ENCODE measurements at places on chromosomes 3 and 15.

DNA sequence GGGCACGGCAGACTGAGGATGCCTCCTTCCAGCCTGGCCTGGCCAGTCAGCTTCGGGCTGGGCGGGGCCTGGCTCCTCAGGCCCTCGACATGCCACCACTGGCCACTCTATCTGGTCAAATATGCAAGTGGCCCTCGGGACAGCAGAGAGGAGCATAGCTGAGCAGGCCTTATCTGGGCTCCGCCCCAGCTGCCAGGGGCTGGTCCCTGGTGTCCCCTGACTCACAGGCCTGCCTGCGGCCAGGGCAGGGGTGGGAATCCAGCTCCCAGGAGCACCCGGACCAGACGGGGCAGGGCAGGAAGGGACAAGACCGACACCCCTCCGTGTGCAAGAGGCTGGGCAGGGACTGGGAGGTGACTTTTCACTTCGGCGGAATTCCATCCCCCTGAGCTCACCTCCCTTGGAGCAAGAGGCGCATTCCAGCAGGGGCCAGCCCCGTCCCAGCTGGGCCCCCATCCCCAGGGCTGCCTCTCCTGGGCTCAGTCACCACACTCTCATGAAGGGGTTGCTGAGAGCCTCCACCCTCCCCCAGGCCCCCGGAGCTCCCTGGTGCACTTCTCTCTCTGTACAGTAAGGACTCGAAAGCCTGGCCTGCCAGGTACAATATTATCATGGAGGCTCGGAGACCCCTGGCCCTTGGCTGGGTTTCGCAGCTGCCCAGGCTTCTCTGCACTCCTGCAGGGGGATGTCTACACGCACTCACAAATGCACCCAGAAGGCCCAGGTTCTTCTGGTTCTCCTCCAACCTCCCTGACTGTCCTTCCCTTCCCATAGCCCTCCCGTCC lies 29.5 kb downstream of the WNT7A start:
- DNase-seq = peak; percentile 73

GRCh38 chr3:189204167-189204866 lies 32.5 kb downstream of the TPRG1 start:
- DNase-seq = no peak

GRCh38 chr3:189833996-189834395 lies 202.8 kb downstream of the TP63 start:
- peak; percentile 97 for DNase-seq

GRCh38 chr3:72745146-72745999 lies 102.9 kb downstream of the SHQ1 start:
- DNase-seq = no peak

- DNase-seq = peak; percentile 8
These were observed 1037.2 kb downstream of the IGSF11 start for GRCh38 chr3:117997201-117998049.

GRCh38 chr15:68229386-68230156 lies at the start of gene CLN6:
Gene CLN6, minus strand, starts transcription at chr15:68229728. Its CDS starts 144 bp downstream, at chr15:68229584.
- no peak for DNase-seq

DNA sequence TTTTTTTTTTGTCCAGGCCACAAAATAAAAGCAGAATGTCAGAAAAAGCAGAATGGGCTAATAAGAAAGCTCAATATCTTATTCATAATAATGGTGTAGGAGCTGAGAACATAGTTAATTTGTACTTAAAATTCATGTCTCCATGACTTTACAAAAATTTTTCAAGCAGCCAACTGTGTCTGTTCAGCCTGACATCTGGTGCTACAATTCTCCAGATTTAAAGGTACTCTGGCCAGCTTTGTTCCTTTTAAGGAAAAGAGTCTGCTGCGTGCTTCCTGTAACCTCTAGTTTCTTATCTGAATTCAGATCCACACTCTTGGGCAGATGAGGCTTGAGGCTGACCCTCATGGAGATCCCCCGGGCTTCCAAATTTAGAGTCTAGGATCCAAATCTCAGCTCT lies 8.7 kb upstream of the RFX7 start:
- no peak for DNase-seq

GRCh38 chr3:69763458-69763857 lies 24.2 kb downstream of the MITF start:
- DNase-seq = no peak

- DNase-seq = no peak
These were observed 322.8 kb downstream of the ZNF621 start for GRCh38 chr3:40847551-40847992.

DNA sequence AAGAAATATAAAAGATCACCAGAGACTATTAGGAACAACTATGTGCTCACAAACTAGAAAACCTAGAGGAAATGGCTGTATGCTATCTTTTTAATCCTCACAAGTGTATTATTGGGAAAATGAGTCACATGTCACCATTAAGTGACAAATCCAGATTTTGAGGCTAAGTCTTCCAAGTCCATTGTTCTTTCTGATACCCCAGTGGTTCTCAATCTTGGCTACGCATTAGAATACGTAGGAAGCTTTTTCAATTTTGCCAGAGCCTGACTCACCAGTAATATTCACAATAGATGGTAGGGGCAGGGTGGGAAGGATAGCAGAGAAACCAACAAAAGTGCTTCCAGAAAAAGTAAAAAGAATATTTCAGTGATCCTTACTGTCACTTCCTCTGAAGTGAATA lies 117.0 kb downstream of the FILIP1L start:
- DNase-seq = no peak

- DNase-seq = no peak
These were observed 72.9 kb upstream of the NDN start for GRCh38 chr15:23760024-23760423.

DNA sequence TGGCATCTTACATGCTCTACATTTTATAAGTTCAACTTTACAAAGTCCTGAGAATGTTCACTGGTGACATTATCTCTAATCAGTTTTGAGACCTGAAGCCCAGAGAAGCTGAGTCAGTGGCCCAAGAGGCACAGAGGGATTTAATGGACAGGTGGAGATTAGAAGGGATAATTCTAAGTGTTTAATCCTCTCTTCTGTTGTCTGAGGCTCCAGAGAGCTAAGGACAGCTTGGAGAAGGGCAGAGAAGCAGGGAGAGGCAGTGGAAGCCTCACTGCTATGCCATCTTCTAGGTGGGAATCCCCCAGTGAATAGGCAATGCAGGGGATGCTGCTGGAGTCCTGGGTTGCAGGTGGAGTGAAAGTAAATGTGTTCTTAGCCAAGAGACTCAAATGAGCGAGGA lies 369.4 kb upstream of the SLCO3A1 start:
- DNase-seq = no peak

DNA sequence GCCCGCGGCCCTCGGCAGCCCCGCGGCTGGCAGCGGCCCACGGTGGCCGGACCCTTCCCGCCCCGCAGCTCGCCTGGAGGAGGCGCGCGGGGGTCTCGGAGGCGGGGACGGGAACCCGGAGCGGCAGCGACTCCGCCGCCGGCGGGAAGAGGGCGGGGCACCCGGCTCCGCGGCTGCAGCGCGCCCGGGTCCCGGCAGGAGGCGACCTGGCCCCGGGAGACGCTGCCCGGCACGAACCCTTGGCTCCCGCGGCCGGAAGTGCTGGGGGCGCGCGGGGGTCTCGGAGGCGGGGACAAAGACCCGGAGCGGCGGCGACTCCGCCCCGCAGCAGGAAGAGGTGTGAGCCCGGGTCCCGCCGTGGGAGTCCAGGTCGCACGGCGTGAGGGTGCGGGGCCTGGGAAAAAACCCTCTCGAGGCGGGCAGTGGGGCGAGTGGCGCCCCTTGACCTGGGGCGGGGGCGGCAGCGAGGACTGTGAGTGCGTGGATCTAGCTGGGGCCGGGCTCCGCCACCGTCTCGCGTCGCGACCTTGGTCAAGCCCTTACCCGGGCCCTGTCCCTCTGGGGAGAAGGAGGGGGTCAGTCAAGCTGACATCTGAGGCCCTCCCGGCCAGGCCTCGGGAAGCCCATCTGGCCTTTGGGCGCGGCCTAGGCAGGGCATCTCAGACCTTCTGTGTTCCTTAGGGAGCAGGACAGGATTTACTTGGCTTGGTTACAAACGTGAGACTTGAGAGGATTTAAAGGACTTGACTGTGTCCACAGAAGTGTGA lies at the start of gene CIB2:
CIB2 (minus strand) TSS at position 151 of the 767 bp plus-strand sequence. CDS start 230 bp downstream, outside the sequence.
- no peak for DNase-seq

DNA sequence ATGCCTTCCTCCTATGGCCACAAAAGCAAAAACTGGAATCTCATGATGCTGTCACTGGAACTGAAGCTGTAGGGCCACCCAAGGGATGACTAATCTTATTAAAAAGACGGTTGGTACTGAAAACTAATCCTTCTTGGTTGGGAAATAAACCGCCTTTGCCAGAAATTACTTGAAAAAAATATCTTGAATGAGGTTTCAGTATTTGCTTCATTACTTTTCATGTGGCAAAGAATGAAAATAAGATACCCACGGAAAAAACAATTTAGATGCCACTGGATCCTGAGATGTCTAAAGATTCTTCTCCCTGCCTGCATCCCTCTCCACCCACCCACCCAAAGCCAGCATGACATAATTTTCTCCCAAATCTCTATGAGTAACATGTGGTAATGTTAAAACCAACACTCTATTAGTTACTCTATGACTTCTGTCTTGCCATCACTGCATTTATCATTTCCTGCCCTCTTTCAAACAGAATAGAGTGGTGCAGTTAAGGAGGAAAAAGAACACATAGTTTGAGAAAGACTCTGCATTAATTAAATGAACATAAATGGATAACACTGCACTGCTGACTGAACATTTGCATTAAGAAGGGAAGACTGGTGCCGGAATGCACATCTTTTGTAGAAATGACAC lies 111.8 kb upstream of the DPH6 start:
- no peak for DNase-seq

DNA sequence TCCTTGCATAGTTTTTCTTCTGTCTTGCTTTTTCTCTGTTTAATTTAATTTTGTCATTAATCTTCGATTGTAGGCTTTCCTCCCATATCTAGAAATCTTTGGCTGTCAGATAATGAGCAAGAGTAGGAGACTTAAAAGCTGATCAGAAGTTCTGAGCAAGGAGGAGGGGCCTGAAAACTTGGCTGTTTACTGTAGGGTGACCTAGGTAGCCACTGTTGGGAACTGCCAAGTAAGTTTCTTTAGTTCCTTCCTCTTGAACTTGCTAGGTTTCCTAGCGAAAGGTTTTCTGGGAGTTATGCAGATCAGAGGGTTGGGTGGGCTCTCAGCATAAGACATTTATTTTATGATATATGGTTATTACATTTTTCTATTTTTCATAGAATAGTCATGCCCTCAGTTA lies 14.5 kb downstream of the ALPK3 start:
- no peak for DNase-seq

DNA sequence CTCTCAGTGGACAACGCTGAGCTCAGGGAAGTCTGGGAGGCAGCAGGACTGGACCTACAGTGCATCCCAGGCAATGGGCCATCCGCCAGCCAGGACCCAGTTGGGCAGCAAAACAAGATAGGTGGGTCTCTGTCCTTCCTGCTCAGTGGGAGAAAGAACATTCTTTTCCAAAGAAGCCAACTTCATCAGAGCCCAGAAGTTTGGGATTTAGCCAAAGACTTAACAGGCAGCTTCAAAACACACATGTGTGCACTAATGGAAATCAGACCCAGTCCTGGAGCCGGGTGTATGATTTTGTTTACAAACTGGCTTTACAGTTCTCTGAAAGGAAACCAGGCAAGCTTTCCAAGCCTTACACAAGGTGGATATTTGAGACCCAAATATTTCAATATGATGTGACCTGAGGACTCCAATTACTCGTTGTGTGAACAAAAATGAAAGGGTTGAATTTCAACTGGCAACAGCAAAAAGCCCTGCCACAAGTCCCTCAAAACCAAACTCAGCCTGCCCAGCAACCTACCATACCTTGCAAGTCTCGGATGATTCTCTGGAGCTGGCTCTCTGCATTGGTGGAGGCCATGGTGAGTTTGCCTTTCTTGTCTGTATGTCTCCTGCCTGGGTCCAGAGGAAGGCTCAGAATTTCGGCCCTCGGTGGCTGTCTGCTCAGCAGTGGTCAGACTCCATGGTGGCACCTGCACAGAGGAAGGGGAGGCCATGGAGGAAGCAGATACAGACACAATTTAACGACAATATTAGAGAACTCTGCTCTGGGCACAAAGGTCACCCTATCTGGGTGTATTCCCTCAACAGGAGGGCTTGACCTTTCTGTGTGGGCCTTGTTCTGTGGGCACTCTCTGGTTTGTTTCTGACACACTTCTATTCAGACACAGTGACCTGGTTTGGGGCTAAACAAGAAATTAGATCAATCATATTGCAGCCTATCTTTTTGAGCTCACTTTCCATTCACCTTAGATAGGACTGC lies 11.0 kb downstream of the FYCO1 start:
- DNase-seq = no peak

DNA sequence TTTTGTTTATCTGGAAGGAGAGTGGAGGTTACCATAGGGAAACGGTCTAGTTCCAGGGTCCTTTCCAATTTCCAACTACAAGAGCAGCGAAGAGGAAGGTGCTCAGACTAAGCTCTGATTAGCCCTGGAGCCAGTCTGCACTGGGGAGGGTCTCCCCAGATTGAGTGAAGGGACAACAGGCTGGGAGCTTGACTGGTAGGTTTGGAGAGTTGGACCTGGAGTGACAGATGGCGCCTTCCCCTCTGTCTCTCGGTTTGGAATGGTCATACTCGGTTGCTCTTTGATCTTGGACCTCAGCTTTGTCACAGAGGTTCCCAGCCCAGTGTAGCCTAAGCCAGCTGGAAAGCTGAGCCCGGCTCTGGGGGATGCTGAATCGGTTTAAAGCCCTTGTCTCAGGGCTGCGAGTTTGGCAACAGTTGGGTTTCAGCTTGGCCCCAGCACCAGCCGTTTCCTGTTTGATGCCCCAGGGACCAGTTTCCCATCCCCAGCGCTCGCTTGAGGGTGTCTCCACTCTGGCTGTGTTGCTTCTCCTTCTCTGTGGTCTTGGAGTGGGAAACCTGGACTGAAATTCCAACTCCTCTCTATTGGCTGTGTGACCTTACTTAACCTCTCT lies 53.1 kb upstream of the ULK4 start:
- no peak for DNase-seq

- DNase-seq = no peak
These were observed 186.9 kb downstream of the OPA1 start for GRCh38 chr3:193779933-193780332.

GRCh38 chr3:3172627-3173026 lies 6.9 kb downstream of the CRBN start:
- DNase-seq = no peak

DNA sequence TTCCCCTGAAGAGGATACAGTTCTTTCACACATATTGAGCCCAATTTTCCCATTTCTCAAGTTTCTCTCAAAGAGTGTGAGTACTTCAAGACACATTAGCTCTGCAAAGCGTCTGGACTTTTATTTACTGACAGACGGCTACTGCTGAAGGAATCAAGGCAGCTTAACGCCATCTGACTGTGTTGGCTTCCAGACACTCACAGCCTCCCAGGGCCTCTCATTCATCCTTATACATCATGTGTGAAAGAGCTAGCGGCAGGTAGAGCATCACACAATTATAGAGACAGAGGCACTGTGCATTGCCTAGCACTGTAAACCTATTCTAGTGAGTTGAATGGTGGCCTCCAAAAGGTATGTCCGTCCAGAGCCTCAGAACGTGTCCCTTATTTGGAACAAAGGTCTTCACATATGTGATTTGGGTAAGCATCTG lies 284.1 kb upstream of the STT3B start:
- DNase-seq = no peak

GRCh38 chr3:113035387-113035982 lies 44.7 kb downstream of the GTPBP8 start:
- DNase-seq = no peak

GRCh38 chr3:72213296-72214065 lies 428.5 kb upstream of the PROK2 start:
- no peak for DNase-seq
